ENCODE measurements at places on chromosomes 16 and 17.

GRCh38 chr17:68511254-68511670 lies 968 bp upstream of the PRKAR1A start:
- no peak for DNase-seq

DNA sequence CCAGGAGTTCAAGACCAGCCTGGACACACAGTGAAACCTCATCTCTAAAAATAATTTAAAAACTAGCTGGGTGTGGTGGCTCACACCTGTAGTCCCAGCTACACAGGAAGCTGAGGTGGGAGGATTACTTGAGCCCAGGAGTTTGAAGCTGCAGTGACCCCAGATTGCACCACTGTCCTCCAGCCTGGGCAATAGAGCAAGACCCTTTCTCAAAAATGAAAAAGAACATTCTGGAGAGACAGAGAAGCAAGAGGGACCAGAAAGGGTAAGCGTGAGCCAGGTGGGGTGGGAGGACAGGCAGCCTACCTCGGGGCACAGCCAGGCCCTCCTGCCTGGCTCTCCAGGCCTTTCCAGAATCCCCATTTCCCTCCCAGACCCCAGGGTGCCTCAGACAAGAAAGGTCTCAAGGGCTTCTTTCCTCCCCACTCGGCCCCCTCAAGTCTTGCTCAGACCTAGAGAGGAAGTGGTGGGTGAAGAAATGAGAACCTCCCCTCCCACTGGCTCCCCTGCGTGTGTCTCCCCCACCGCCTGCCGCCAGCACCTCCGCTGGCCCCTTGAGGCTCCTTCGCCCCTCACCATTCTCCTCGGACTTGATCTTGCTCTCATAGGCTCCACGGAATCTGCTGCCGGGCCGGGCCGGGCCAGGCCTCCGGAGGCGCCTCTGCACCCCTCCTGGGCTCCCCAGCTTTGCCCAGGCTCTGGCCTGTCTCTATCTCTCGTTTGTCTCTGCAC lies 503 bp downstream of the C16orf54 start:
- DNase-seq = no peak

GRCh38 chr17:29918922-29919856 lies 10.8 kb downstream of the SSH2 start:
- peak; percentile 69 for DNase-seq

DNA sequence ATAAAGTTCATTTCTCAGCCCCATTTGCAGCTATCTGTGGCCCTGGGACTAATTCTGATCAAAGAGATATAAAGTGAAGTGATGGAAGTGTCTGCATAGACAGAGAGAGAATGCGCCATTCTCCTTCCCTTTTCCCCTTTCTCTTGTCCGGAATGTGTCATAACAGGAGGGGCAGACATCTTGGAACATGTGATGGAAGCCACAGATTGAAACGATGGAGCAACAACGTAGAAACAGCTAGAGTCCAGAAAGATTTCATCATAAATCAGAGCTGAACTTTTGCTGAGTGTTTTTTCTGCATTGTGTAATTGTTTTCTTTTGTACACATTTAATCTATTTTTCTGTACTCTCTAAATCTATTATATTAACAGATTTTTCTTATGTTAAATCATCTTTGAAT lies 11.3 kb downstream of the ASGR1 start:
- no peak for DNase-seq

DNA sequence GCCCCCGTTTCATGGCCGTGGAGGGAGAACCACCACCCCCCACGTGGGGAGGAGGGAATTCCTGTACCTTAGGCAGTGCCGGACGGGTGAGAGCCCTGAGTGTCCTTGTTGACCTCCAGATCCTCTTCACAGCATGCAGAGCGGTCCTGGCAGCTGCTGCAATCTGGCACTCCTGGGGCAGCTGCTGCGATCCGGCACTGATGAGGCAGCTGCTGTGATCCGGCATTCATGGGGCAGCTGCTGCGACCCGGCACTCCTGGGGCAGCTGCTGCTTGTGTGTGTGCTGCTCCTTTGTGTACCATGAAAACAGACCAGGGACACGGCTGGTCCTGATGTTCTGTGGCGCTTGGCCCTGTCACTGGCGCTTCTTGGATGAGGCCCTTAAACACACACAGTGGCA lies 12.8 kb downstream of the ZNF778 start:
- DNase-seq = no peak

DNA sequence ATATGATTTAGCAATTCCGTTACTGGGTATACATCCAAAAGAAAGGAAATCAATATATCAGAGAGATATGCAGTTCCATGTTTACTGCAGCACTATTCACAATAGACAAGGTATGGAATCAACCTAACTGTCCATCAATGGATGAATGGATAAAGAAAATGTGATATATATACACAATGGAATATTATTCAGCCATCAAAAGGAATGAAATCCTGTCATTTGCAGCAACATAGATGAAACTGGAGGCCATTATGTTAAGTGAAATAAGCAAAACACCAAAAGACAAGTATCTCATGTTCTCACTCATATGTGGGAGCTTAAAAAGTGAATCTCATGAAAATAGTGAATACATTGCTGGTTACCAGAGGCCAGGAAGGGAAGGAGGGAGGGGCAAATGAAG lies 390.8 kb downstream of the ZFHX3 start:
- no peak for DNase-seq

- peak; percentile 19 for DNase-seq
These were observed 297.5 kb downstream of the CDH13 start for GRCh38 chr16:82924075-82924854.

DNA sequence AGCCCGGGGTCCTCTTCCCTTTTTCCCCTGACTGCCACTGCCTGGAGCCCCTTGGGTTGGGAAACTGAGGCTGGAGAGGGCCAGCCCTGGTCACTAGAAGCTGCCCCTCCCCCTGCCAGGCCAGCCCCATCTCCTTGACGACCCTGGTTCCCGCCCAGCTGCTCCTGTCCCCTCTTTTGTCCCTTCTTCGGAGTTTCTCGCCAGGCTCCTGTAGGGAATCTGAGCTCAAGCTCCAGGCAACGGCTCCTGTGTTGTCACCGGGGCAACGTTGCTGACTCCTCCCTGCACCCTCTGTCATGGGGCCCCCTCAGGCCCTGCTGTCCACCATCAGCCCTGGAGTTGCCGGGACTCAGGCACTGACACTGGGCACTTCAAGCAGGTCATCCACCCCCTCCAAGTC lies 5.7 kb downstream of the LLGL1 start:
- no peak for DNase-seq

- DNase-seq = no peak
These were observed 171.1 kb downstream of the SNX29 start for GRCh38 chr16:12147681-12148080.

DNA sequence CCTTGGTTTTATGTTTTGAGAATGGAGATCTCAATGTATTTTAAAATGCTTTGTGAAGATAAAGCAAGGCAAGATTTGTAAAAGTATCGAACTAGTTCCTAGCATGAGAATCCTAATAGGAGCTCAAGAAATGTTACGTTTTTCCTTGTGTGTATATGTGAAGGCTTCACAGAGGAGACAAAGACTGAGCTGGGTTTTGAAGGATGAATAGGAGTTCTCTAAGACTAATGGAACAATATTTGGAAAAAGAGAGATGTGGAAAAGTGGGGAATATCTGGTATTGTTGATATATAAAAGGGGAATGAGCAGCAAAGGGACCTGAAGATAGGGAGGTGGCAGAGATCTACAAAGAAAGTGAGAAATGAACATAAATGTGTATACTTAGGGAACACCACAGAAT lies 127.4 kb downstream of the SNX11 start:
- no peak for DNase-seq

DNA sequence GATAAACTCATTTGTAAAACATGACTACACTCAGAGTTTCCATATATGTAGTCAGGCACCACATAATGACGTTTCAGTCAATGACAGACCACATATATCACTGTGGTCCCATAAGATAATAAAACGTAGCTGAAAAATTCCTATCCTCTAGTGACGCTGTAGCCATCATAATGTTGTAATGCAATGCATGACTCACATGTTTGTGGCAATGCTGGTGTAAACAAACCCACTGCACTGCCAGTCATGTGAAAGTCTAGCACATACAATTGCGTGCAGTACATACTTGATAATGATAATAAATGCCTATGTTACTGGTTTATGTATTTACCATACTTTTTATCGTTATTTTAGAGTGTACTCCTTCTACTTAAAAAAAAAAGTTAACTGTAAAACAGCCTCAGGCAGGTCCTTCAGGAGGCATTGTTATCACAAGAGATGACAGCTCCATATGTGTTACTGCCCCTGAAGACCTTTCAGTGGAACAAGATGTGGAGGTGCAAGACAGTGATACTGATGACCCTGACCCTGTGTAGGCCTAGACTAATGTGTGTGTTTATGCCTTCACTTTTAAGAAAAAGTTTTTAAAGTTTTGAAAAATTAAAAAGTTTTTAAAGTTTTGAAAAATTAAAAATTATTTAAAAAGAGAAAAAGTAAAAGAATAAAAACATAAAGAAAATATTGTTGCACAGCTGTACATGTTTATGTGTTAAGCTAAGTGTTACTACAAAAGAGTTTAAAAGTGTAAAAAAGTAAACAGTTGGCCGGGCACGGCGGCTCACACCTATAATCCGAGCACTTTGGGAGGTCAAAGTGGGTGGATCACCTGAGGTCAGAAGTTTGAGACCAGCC lies 9.0 kb downstream of the STAT5B start:
- DNase-seq = peak; percentile 89

DNA sequence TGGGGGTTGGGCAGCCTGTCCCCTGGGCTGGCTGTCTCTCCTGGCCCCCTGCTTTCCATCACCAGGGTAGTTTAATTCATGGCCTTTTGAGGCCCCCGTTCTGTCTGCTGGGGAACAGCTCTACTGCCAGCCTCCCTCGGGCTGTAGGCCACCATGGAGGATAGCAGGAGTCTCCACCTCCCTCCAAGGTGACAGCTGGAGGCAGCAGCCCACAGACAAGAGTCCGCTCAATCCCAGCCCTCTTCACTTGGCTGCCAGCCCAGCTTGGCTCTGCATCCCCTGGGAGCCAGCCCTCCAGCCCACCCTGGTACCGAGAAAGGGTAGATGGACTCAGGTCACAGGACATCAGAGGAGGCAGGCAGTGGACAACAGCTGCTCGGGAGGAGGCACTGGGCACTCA lies 194.6 kb upstream of the SDK2 start:
- no peak for DNase-seq

DNA sequence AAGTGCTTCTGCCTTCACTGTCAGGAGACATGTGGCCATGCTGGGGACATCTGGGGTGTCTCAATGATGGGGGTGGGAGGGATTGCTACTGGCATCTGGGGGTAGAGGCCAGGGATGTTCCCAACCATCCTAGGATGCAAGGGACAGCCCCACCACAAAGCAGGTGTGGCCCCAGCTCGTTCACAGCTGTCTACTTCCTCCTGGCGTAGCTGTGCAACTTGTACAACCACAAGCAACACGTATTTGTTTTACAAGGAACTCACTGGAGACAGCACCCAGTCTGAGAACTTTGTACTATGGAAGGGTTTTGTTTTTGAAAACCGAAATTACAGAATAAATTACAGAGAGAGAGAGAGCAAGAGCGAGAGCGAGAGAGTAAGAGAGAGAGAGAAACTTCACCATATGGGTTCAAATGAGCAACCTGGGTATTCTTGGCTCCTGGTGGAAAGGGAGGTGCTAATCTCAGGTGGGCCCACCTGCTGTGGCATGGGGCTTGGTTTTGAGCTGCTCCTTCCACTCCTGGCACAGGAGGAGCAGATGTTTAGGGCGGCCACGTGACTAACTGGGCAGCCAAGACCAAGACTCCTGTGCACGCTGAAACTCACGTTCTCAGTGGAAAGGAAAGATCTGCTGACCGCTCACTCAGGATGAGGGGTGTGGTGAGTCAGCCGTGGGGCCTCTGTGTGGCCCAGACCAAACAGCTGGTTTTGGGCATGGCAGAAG lies 17.5 kb upstream of the TNFRSF13B start:
- DNase-seq = no peak

DNA sequence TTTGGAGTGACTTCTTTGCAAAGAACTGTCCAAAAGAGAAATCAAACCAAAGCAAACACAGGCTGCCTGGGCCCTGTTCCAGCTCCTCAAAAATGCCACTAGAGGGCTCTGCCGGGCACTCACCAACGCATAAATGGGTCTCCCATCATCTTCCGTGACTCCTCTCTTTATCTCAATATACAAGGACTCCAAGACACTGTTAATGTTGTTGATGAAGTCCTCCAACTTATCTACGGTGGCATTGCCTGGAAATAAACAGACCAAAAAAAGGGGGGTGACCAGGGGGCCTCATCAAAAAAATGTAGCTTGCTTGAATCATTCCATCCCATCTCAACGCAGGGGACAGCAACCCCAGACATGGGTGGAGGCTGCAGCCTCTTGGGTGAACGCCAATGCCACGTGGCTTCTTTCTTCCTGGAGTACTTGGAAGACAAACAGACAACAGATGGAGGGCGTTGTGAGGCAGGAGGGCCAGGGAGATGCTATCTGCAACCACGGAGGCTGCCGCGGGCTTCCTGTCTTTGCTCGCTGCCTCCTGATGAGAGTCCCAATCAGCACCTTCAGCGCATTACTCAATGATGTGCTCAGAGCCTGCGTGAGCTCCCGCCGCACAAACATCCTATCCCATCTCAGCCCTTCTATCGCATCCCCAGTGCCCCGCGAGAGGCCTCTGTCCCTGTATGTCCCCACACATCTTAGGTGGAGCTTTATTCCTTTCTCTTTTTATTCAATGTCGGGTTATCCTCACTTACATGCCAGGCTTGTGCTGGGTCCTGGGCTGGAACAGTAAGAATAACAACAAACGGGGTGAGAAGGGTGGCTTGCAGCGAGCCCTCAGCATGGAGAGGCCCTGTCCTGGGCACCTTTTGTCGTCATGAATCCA lies 32.0 kb downstream of the KDM8 start:
- DNase-seq = peak; percentile 85

DNA sequence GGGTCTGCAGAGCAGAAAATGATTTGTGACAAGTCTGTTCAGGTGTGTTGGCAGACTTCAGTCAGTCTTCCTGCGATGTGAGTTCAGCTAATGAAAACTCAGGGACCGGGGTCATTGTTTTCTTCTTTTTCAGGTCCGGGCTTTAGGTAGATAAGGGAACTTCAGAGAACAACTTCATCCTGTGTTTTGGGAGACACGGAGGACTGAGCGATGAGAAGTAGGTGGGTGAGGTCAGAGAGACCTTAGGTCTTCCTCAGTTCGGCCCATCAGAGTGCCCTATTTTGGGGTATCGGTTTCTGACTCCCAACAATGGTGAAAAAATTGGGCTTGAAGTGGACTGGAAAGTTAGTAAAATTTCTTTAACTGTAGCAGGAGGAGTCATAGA lies 88.9 kb upstream of the ATF7IP2 start:
- no peak for DNase-seq

DNA sequence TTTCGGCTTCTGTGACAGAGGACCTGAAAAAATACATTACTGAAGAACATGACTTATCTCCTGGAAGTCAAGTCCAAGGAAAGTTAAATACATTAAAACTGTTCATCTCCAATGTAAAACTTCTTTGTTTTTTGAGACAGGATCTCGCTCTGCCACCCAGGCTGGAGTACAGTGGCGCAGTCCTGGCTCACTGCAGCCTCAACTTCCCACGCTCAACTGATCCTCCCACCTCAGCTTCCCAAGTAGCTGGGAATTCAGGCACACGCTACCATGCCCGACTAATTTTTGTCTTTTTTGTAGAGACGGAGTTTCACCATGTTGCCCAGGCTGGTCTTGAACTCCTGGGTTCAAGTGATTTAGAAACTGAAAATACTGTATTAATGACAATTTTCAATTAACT lies 9.7 kb upstream of the TERB1 start:
- no peak for DNase-seq

Measured in A172 (cell line).